ENCODE measurements at places on chromosomes 2 and 18.
A peak's percentile ranks its signal among the peaks of the same experiment; 100 is the strongest.

GRCh38 chr18:57436191-57436964, 1.2 kb downstream of the ONECUT2 start:
- DNase-seq = no peak

DNA sequence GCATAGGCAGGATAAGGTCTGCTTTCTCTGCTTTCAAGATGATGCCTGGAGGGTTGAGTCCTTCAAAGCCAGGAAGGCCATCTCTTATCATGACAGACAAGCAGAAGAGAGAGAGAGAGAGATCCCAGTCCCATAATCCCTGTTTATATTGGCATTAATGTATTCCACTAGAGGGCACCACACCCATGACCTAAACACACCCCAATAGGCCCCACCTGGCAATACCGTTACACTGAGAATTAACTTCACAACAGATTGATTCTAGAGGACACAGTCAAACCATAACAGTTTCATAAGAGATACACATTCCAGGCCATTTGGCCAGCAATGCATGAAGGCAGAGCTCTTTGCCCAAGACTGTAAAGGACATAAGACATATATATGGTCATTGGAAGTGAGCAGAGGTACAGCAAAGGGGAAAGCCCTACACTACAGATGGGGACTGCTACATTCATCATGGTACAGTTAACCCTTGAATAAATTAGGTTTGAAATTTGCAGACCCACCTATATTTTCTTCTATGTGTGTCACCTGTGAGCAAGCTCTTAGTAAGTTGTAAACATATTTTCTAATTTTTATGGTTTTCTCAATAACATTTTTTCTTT, 1516.1 kb downstream of the RPIA start:
- no peak for DNase-seq

DNA sequence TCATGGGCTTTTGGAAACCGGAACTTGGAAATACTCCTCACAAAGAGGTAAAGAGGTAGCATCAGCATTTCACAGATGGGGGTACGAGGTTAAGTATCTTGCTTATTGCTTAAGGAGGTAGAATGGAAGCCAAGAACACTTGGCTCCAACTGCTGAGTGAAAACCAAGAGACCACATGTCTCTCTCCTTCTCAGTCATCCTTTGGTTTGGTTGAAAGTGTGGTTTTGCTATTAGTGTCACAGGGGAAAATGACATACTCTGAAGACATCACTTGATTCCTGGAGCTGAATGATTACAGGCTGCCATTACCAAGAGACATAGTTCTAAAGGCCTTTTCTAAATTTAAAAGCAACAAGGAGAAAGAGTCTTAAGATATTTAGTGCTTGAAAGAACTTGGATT, 41.5 kb downstream of the ANTXR1 start:
- no peak for DNase-seq

DNA sequence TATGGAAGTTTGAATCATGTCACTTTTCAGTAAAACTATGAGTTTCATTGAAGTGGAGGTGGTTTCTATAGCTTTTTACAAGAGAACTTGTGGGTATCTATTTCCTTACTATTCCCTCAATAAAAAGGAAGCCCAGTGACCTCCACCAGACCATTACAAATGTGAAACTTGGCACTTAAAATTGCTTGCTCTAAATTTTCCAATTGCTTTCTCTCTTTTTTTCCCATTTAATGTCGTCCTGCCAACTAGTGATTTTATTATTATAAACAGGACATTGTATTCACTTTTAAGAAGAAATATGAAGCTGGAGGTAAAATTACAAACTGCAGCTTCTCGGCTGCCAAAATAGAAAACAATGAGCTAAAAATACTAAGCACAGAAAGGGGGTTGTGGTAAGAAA, 208.2 kb upstream of the ALPP start:
- DNase-seq = no peak

GRCh38 chr18:39421276-39421675, 1855.7 kb upstream of the CELF4 start:
- no peak for DNase-seq

DNA sequence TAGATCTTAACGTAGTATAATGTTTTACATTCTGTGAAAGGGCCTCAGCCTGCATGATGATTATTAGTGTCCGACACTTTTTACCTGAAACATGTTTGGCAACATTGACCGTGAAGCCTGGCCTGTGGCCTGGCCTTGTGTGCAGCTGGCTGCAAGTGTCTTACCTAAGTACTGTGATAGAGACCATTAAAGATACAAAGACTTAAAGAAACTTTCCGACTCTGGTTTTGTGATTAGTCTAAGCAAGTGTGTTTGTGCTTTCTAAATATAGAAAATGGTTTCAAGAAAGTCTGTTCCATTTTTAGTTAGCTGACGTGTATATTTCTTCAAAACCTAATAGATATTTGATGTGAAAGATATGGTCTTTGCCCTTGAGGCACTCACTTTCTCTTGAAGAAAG, 601.8 kb downstream of the LRP1B start:
- no peak for DNase-seq

GRCh38 chr2:238240757-238241711, 1.2 kb upstream of the HES6 start:
- no peak for DNase-seq

- DNase-seq = no peak
Measured at GRCh38 chr2:214215107-214215506, 195.7 kb upstream of the VWC2L start.

GRCh38 chr2:19362755-19363473, 4.5 kb upstream of the OSR1 start:
- DNase-seq = peak; percentile 61

DNA sequence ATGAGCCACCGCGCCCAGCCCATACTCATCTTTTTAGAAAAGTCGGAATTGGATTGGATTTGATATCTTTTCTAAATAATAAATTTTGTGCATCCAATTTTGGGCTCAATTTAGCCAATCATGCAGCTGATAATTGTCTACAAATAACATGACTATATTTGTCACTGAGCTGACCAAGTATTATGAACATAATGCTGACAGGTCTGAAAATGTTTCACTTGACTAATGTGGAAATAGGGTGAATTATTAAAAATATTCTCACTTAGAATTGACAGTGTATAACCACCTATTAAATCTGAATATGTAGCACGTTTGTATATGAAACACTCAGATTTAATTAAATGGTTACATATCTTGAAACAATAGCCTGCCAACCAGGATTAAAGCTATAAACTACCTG, 657.2 kb upstream of the FSHR start:
- no peak for DNase-seq

- DNase-seq = no peak
Measured at GRCh38 chr2:167310442-167310841, 422.2 kb downstream of the XIRP2 start.

- DNase-seq = no peak
Measured at GRCh38 chr18:70072678-70073077, 125.0 kb upstream of the CD226 start.

DNA sequence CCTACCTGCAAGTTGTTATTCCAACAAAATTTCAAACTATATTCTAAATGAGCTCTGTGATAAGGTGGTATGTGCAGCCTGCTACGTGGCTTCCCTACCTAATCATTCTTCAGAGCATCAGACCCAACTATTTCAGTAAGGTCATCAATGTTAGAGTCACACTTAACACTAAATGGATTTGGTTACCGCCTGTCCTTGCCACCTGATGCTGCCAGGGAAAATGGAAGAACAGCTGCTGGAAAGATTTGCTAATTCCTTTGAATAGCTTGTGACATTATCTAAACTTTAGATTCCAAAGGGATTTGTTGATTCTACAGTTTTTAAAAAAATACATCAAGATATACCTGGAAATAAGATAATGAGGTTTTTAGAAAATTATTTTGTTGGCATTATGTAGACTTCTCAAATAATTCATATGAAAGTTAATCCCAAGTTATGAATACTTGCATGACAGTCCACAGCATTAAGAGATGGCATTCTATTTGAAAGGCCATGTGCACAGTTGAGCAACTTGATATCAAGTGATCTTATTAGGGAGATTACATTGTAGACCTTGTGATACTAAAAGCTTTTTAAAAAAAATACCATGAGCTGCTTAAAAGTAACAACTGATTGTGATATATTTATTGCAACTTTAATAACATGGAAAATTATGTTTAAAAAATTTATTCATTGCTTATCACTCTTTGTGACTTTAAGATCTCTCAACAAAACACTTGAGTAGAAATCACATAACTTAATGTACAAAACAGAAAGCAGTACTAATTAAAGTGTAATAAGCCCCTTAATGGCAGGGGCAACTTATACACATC, 98.3 kb upstream of the UGP2 start:
- DNase-seq = no peak

GRCh38 chr2:169507698-169508097, 1.8 kb upstream of the KLHL41 start:
- no peak for DNase-seq

GRCh38 chr2:17592731-17593409, 52.4 kb downstream of the VSNL1 start:
- DNase-seq = no peak

- DNase-seq = no peak
Measured at GRCh38 chr2:20382965-20383810, 32.5 kb upstream of the PUM2 start.

DNA sequence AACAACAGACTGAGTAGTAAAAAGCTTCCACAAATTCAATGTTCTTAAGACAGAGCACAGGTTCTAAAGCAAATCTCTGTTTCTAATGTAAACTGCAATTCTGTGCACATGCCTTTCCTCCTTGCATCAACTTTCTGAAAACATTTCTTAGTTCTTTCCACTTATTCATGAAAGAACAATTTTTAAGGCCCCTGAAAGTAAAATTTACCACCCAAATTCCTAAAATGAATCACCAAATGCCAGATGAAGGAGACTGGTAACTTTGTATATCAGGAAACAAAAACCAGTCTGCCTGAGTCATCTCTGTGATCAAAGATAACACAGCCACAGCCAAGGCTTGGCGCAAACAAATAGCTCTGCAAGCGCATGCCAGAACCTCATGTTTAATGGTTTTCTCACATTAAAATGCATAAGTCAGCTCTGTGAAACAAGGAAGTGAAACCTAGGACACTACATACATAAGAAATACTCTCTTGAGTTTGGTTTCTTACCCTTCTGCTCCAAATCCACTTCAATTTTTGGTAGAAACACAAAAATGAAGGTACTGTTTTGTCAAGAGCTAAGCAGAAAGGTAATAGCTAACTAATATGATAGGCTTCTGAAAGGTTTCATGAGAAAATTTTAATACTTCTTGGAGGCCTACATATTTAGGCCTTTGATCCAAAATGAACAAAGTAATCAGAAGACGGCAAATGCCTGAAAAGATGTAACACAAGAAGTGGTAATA, 169.4 kb downstream of the THADA start:
- DNase-seq = peak; percentile 77

DNA sequence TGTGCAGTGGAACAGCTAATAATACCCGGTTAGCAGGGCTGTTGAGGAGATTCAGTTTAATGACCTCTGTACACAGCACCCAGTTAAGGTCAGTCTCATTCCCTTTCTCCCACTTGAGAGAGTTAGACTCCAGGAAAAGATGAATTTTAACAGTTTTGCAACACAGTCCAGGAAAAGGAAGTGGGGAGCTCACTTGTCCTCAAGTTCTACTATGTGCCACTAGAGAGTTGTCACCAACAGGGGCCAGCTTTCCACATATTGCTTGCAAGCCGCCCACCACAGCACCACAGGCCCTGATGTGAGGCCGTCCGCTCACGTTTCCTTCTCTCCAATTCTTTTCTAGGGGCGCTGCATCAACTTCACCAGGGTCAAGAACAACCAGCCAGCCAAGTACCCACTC, 142.1 kb downstream of the GFPT1 start:
- no peak for DNase-seq

GRCh38 chr18:79738581-79739439, 58.9 kb upstream of the KCNG2 start:
- DNase-seq = no peak

- DNase-seq = peak; percentile 51
Measured at GRCh38 chr2:126655500-126656430, at the start of gene GYPC. TSS of gene GYPC (plus strand) at chr2:126656158. CDS start at chr2:126656264, 106 bp downstream.

- DNase-seq = peak; percentile 86
Measured at GRCh38 chr2:232327105-232328031, 51.2 kb upstream of the ALPP start.

- no peak for DNase-seq
Measured at GRCh38 chr2:223758131-223758840, 79.1 kb downstream of the AP1S3 start.

GRCh38 chr2:124283096-124283495, 258.0 kb downstream of the CNTNAP5 start:
- DNase-seq = no peak

DNA sequence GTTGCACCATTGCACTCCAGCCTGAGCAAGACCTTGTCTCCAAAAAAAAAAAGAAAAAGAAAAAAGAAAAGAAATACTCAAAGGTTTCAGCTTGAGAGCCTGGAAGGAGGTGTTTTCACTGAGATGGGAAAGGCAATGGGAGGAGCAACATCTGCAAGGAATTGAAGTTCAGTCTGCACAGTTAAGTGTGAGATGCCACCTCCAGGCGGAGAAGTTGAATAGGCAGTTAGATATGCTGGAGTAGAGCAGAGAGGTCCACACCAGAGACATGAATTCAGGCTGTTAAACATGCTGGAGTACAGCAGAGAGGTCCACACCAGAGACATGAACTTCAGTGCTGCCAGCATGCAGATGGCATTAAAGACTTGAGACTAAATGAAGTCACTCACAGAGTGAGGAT, 41.4 kb upstream of the DTNB start:
- no peak for DNase-seq

- no peak for DNase-seq
Measured at GRCh38 chr2:95034221-95034620, 8.7 kb downstream of the MAL start.

DNA sequence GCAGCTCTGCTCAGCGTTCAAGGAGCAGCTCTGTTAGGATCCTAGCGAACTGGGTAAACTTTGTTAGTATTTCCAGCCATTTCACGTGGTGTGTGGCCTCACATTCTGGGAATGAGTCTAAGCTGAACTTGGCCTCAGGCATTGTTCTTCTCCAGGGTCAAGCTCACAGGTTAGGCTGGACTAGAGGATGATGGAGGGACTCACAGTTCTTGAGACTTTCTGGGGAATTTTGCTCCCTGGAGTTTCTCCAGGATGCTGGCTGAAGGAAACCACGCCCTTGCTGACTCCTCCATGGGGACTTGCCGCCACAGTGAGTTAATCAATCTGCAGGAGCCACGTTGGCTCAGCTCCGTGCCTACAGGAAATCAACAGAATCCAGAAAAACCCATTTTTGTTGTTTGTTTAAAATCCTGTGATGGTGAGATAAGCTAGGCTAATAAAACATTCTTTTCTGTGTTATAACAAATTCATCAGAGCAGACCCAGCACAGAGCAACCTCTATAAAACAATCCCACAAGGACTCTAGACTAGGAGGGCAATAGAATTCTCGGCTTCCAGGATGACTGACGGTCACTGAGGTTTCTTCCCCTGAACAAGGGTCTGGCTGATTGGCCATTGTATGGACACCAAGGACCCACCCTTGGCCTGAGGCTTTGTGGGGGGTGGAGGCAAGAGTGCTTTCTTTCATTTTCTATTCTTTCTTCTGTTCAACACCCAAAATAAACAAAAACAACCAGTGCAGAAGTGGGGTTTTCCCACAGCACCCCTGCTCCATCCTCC, 12.6 kb downstream of the CNDP1 start:
- no peak for DNase-seq

GRCh38 chr2:96663177-96663576, 20.6 kb downstream of the FER1L5 start:
- DNase-seq = no peak

GRCh38 chr2:216015722-216016464, 2.5 kb upstream of the MREG start:
- DNase-seq = peak; percentile 48

- peak; percentile 54 for DNase-seq
Measured at GRCh38 chr2:198054299-198054698, 249.9 kb downstream of the PLCL1 start.
